ENCODE measurements at places on chromosomes 3 and 15. TPM values are rescaled to one million over a fixed set of nuclear protein-coding genes. Genes with fewer than 3 reads are reported as not detected.

The AADAC gene
- 13.7 TPM for total RNA-seq

The KBTBD13 gene
- total RNA-seq, result 0.30 TPM

The OR5K2 gene
- not detected for total RNA-seq

The TRPM1 gene
- 3.5 TPM for total RNA-seq

The CD86 gene
- 6.8 TPM for total RNA-seq

The ANKRD34C gene
- total RNA-seq, result not detected

The ADAMTSL3 gene
- 16.9 TPM for total RNA-seq
